ENCODE measurements at places on chromosomes 16 and 17.

DNA sequence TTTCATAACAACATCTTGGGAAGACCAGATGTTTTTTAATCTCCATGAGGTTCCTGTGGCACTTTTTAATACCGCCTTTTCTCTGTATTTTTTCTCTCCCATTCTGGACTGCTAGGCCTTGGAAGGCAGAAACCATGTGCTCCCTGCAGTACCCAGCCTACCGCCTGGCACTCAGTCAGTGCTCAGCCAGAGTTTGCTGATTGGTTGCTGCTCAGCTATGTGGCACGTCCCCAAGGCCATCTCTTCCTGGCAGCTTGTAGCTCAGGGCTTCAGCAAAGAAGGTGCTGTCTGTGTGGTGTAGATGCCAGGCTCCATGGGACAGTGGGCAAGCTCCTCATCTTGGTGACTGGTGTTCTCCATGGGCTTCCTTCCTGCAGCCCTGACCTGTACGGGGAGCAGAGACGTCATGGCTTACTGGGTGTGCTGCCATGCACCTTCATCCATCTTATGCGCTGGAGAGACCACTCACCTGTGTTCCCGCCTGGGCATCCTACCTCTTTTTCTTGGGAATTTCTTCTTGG is 86.7 kb downstream of the CLEC16A start:
- DNase-seq = peak; percentile 2

DNA sequence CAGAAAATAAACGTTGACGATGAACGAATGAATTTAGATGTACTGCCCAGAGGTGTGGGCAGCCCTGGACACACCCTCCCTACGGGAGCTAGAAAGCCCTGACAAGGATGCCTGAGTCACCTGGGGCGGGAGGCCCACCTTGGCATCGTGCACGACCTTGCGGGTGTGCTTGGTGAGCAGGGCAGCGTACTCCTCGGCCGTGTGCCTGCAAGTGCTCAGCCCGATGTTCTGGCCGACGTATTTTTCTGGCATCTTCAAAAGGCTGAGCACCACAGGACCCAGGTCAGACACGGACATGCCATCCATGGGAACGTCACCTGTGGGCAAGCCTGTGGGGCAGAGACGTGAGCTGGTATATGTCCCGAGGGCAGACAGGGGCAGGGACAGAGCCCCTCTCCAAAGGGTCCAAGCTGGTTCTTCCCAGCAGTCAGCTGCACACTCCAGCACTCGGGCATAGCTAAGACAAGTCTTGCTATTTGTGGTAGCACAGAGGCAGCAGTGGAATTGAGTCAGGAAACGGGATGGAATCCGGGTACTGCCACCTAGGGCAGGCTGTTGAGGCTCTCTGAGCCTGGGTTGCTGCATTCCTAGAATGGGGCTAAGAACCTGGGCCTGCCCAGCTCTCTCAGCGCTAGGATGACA is 10.8 kb downstream of the NMRAL1 start:
- no peak for DNase-seq

- no peak for DNase-seq
Observed at GRCh38 chr16:89770367-89770766, 46.1 kb downstream of the FANCA start.

GRCh38 chr17:33072421-33073161 is 80.9 kb downstream of the SPACA3 start:
- DNase-seq = no peak

DNA sequence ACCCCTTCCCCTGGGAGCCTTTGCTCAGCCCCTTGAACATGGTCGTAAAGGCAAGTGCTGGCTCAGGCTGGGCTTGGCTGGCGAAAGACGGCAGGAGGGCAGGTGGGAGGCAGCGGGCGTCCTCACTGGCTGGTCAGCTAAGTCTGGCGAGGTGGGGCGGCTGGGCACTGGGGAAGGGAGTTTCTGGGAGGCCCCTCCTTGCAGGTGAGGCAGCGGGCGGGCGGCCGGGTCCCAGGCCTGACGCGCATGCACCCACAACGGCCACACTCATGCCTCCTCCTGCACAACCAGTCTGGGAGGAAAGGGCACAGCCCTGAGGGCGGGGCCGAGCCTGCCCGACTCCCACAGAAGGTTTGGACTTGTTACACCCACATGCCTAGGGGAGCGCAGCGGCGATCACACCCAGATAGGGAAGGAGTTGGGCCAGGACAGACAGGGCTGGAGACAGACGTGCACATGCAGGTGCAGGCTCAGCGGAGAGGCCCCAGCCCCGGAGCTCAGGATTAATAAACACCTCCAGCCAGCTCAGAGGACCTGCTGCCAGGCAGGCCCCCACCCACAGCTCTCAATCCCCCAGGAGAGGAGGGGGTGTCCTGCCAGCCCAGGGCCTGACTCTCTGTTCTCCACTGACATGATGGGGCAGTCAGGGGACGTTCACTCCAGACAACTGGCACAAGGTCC is at the start of gene EVPL:
TSS of gene EVPL (minus strand) at position 148 of the 681 bp plus-strand sequence. CDS start at position 40, 108 bp downstream.
- DNase-seq = no peak
